ENCODE measurements at places on chromosomes 4 and X. TPM values are rescaled to one million over a fixed set of nuclear protein-coding genes. Genes with fewer than 3 reads are reported as not detected.

- no peak for DNase-seq
Observed at GRCh38 chr4:54230484-54231418, 1.7 kb downstream of the PDGFRA start.

GRCh38 chrX:16963216-16963615, 16.8 kb downstream of the REPS2 start:
- DNase-seq: no peak

- DNase-seq: no peak
Observed at GRCh38 chr4:111303806-111304205, 680.9 kb upstream of the PITX2 start.

GRCh38 chr4:53436251-53436650, 58.8 kb downstream of the FIP1L1 start:
- no peak for DNase-seq

GRCh38 chr4:43360296-43360695, 467.8 kb downstream of the GRXCR1 start:
- DNase-seq: no peak

DNA sequence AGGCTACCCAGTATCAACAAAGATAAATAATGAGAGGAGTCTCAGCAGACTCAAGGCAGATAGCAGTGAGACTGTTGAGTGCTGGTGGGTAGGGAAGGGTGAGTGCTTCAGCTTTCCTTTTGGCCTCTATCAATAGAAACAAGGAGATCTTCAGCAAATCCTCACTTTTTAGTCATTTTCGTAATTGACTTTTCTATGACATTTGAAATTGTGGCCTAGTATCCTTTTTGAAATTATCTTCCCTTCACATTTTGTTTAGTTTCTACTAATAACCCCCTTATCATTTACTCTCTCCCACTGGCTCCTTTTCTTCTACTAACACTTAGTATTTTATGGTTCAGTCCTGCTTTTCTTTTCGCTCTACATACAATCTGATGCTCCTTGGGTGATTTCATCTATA, 44.9 kb downstream of the LIN54 start:
- DNase-seq: no peak

- peak; percentile 24 for DNase-seq
Observed at GRCh38 chr4:3388471-3389232, 53.1 kb upstream of the HGFAC start.

DNA sequence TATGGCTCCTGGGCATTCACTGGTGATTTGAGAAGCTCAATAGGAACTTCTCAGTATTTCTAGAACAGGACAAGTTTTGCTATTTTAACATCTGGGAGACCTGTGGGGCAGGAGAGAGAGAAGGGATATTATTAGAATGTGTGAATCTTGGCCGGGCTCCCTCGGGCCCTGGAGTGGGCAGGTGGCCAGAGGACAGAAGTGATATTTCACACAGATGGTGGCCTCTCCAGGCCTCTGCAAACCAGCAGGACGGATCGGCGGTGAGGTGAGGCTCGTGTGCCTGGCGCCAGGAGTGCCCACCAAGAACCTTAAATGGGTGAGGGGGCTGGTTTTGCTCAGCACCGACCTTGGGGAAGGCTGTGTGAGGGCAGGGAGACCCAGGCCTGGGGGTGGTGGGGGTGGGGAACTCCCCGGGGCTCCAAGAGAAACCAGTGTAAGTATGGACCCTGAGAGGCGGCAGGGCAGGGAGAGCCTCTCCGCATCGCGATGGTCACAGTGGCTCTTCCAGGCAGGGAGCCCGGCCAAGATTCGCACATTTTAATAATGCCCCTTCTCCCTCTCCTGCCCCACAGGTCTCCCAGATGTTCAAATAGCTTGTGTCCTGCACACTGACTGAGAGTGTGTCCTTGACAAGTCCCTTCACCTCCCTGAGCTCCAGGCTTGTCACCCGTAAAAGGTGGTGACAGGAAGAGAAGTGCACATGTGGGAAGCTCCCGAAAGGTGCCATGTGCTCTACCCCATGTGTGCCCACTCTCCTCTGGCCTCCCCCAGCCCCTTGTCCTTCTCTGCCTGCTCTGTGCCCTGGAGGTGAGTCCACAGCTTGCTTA, 64.9 kb downstream of the SORCS2 start:
- DNase-seq: no peak

DNA sequence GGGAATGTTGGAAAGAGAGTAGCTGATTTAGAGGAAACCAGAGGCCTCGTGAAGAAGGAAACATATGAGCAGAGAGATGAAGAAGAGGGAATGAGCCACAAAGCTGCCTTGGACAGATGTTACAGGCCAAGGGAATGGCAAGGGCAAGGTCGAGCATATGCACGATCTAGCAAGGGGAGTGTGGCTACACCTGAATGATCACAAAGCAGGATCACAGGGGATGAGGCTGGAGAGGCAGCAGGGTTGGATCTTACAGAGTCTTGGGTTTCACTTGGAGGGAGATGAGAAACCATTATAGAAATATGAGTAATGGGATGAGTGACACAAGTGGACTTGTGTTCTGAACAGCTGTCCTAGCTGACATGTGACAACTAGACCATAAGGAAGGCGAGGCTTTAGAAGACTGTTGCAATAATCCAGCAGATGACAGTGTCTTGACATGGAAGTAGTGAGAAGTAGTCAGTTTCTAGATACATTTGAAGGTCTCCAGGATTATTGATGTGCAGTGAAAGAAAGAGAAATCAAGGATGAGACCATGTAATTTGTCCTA, 58.7 kb downstream of the RASGEF1B start:
- no peak for DNase-seq

DNA sequence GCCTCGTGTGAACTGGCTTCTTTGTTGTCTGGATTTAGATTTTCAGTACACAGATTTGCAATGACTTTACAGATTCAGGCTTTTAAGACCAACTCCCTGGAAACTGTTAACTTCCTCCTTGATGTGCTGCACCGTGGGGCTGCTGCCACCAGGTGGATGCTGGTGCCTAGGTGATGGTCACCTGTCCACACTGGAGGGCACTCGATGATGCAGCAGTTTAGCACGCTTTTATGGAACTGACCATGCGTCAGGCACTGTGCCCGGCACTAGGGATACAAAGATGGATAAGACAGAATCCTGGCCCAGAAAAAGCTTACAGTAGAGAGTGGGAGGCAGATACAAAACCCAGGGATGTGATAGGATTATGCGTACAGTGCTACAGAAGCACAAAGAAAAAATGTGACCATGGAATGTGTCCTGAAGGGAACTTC, 180.7 kb downstream of the CEP135 start:
- no peak for DNase-seq

CXCL13 gene
- total RNA-seq: not detected

CLIC2 gene
- 1.7 TPM for total RNA-seq

Data from A673 (cell line).